GM03348 (cell line): ENCODE measurements at places on chromosomes 7 and 10.

DNA sequence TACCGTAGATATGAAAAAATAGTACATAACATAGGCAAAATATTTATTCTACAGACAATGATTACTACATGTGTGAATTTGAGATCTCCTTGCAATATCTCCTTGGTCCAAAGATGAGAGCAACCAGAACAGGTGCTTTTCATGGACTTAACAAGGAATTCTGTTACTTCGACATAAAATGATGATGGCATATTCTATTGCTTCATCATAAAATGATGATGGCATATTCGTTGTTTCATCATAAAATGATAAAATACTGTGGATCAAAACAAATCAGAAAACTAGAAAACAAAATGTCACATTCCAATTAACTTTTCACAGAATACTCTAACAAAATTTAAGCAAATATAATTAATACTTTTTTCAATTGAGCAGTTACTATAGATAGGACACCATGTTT is 4.8 kb downstream of the OSBPL3 start:
- no peak for DNase-seq

DNA sequence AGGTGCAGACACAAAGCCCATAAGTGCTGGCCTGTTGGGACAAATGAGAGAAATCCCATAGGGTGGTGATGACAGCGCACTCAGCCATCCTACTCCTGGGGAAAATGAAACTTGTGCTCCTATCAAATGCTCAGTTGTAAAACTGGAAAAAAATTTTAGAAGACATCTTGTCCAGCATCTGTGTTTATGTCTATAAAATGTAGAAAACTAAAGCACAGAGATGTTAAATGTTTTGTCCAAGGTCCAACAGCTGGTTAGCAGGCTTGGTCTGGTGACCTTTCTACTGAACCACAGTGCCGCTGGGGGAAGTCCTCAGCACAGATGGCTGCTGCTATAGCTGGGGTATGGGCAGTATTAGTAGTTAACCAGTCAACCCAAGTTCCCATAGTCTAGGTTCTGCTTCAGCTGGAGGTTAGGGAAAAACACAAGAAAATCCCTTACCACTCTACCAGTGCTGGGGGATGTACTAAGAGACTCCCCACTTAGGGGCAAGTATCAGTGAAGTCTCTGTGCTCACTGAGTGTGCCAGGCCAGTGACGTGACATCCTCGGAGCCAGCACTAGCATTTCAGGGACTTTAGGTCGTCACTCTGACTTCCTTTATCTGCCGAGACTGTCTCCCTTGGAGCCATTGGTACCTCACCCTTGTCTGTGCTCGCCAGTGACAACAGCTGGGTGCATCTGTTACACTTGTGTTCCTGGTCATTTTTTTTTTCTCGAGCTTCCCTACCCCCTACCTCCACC is 1.9 kb downstream of the TSPAN33 start:
- no peak for DNase-seq

DNA sequence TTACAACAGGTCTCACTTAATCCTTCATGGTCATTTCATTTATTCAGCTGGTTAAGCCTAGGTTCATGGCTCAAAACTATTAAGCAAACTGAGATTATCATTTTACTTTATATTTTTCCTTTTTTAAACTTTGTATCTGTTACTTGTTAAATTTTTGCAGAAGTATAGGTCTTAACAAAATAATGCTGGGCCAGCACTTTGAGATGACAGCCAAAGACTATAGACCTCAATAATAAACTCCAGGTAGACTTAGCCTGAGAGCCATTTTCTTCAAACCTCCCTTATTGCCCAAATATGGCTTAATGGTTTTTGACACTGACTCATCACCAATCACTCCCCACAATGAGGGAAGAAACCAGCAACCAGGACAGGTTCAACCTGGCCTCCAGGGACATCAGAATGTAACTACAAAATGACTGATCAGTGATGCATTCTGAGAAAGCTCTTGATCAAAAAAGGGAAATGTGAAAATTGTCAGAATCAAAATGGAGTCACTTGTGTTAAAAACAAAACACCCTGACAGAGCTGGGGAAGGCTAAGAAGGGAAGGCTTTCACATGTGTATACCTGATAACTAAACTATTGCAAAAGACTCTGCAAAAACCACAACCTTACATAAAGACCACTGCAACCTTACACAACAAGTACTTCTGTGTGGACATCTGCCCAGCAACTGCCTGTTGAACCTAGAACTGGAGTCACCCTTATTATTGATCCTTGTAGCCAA is 2.1 kb upstream of the CCDC126 start:
- DNase-seq, result no peak

- DNase-seq, result no peak
Observed at GRCh38 chr10:78349911-78350663, 316.4 kb downstream of the RPS24 start.

GRCh38 chr10:52598936-52599335 is 173.6 kb downstream of the MBL2 start:
- no peak for DNase-seq

- no peak for DNase-seq
Observed at GRCh38 chr7:15440482-15440881, 121.3 kb downstream of the AGMO start.

DNA sequence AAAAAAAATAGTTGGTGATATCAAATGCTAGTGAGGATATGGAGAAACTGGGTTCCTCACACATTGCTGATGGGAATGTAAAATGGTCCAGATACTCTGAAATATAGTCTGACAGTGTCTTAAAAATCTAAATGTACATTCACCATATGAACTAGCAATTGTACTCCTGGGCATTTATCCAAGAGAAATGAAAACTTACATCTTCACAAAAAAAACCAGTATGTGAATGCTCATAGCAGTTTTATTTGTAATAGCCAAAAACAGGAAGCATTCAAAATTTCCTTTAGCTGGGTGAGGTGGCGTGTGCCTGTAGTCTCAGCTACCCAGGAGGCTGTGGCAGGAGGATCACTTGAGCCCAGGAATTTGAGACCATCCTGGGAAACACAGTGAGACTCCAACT is 2.1 kb upstream of the SSC4D start:
- no peak for DNase-seq

GRCh38 chr10:86071145-86071544 is 295.4 kb downstream of the GRID1 start:
- no peak for DNase-seq

GRCh38 chr10:11724938-11725776 is 17.0 kb upstream of the ECHDC3 start:
- peak; percentile 88 for DNase-seq

- DNase-seq, result no peak
Observed at GRCh38 chr10:17049195-17049594, 80.4 kb downstream of the CUBN start.

GRCh38 chr7:151038951-151039849 is 9.1 kb upstream of the ASIC3 start:
- DNase-seq, result peak; percentile 88

DNA sequence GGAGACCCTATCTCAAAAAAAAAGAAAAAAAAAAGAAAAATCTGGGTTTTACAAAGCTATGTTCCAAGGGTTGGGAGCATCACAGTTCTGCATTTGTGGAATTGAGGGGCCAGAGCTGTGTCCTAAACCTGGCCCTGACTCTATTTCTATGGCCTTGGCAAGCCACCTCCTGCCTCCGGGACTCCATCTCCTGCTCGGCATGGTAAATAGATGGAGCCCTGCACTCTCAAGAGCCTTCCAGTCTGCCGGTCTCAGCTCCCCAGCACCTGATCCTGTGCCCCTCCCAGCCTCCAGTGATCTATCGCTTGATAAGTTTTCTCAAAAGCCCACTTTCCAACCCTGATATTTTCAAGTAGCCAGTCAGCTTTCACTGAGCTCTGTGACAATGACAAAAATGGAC is 43.0 kb downstream of the KCNH2 start:
- DNase-seq, result no peak

DNA sequence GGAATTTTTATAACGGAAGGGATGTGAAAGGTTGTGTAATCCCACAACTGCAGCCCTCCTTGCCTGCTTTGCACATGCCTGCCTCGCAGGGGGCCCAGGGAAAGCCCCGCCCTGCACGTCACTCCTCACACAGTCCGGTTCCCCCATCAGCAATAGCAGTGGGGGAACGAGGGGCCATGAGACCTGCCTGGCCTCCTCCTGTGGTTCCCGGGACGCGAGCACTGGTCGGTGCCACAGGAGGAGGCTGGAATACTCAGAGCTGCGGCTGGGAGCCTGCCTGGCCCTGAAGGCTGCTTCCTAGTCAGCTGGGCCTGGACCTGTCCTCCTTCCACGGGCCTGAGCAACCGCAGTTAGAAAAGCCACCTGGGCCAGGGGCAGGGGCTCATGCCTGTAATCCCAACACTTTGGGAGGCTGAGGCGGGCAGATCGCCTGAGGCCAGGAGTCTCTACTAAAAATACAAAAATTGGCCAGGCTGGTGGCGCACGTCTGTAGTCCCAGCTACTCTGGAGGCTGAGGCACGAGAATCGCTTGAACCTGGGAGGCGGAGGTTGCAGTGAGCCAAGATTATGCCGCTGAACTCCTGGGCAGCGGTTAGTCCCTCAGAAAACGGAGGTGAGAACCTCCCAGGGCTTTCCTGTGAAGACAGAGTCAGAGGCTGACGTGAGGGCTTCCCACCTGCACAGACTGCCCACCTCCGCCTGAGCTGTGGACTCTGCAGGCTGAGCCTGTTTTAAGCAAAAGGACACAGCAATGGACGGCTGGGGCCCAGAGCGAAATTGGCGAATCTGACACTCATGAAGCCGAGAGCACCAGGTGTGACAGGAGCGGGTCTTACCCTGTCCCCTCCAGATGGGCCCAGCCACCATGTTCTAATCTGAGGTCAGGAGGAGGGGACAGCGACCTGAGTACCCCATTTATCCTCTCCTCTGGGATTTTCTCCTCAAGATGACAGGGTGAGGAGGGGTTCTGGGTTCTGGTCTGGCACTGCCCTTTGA is 52.9 kb downstream of the VIPR2 start:
- DNase-seq, result no peak

DNA sequence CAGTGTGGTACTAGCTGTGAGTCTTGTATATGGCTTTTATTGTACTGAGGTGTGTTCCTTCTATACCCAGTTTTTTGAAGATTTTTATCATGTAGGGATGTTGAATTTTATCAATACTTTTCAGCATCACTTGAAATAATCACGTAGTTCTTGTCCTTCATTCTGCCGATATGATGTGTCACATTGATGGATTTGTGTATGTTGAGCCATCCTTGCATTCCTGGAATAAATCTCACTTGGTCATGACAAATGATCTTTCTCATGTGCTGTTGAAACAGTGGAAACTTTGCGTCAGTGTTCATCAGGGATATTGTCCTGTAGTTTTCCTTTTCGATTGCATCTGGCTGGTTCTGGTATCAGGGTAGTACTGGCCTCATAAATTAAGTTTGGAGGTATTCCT is 7.1 kb upstream of the PRKAR1B start:
- no peak for DNase-seq

GRCh38 chr10:75234017-75234682 is 1.6 kb downstream of the COMTD1 start:
- DNase-seq, result peak; percentile 98

DNA sequence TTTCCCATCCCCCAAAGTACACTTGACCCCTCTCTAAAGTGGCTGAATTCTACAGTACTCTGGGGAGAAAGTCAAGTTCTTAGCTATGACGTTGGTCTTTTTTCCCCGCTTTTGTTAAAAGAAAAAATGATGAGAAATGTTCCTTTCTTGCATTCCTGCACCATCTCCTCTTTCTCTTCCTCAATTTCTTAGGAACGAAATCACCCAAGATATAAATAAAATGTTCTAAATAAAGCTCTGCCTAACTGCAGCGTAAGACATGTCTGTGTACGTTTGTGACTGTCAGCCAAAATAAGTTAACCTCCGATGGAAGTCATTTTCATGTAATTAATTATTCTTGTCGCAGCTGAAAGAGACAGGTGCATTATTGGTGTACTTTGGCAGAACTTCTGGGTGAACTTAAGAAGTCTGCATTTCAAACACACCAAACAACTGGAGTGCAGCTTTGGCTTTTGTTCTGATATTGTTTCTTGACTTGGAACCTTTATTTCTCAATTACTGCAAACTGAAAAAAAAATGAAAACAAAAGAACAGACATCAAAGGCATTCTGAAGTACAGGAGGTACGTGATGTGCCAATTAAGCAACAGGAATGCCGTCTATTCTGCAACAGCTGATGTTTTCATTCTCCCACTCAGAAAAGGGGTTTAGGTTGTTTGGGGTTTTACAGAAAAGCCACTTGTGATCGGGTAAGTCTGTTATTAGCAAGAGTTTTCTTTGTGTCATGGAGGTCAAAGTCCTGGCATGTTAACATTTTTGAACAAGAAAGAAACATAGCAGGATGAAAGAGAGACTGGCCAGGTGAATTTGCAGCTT is 82.4 kb upstream of the SDK1 start:
- no peak for DNase-seq

DNA sequence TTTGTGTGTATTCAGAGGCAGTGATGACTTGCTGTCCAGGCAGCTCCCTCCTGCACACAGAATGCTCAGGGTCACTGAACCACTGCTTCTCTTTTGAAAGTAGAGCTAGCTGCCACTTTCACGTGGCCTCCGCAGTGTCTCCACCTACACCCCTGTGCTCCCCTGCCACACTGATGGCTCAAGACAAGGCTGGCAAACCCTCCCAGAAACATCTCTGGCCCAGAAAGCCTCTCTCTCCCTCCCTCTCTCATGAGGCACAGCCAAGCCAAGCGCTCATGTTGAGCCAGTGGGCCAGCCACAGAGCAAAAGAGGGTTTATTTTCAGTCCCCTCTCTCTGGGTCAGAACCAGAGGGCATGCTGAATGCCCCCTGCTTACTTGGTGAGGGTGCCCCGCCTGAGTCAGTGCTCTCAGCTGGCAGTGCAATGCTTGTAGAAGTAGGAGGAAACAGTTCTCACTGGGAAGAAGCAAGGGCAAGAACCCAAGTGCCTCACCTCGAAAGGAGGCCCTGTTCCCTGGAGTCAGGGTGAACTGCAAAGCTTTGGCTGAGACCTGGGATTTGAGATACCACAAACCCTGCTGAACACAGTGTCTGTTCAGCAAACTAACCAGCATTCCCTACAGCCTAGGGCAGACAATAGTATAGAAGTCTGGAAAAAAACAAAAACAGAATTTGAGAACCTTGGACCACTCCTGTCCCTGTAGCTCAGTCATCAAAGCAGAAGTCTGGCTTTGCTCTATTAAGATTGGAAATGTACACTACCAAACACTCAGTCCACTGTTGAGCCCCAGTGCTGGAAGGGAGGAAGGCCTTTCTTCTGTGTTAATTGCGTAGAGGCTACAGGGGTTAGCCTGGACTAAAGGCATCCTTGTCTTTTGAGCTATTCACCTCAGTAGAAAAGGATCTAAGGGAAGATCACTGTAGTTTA is 15.8 kb downstream of the SCD start:
- no peak for DNase-seq
